NCI-H187 (cell line): ENCODE measurements at places on chromosomes 13 and 19.

GRCh38 chr19:18558202-18558555 lies 509 bp downstream of the KXD1 start:
- no peak for DNase-seq

- DNase-seq = no peak
Measured at GRCh38 chr19:18414504-18415177, 4.6 kb upstream of the SSBP4 start.

DNA sequence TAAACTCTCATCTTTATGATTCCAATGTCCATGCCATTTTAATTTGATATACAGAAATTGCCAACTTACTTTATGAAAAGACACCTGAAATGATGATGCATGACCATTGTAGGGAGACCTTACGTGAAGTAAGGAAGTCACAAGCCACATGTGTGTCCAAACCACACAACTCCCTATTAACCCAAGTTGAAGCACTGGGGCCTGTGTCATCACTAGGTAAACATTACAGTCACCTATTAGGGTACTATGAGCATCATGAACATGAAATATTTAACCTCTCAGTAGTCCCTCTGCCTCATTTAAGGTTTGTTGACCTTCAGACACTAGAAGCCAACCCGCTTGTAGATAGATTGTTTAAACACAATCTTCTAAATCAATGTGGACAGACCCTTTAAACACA lies 576.9 kb downstream of the IRS2 start:
- DNase-seq = no peak

DNA sequence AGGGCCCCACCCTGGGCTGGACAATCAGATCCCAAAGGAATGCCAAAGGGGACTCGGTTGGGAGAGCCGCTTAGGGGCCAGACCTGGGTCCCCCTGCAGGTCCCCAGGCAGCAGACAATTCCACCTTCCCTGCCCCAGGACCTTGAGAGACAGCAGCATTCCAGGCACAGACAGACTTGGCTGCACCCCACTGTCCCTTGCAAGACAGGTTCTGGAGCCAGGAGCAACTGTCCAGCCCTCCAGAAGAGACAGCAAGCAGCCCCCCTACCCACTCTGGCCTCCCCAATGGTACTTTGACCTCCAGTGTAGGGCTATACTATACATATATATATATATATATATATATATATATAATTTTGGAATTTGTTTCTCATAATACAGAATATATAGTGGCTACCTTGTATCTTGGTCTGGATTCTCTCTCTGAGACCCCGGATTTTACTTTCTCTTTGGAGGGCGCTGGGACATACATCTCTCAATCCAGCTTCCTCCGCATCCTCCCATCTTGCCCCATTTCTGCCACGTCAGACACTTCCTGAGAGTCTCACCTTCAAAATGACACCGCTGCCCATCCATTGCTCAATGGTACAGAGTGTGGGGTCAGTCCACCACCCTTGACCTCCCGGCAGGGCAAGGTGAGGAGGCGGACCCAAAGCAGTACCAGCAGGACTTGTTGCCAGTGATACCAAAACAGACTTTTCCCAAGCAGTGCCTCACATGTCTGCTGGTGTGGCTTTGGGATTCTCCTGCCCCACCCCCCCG lies 12.7 kb downstream of the SMIM24 start:
- DNase-seq = no peak

DNA sequence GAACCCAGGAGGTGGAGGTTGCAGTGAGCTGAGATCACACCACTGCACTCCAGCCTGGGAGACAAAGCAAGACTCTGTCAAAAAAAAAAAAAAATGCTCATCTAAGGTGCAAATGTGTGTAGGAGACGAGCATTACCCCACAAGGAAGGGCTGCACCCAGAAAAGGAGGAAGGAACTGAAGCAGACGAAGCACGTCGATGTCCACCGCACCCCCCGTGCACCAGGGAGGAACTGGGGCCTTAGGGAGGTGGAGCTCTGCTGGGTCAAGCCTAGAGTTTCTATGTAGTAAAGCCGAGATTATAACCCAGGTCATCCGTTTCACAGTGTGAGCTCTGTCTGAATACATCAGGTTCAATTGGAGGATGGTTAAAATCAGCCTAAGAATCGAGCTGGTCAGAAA lies 1.1 kb downstream of the VSTM1 start:
- DNase-seq = no peak

DNA sequence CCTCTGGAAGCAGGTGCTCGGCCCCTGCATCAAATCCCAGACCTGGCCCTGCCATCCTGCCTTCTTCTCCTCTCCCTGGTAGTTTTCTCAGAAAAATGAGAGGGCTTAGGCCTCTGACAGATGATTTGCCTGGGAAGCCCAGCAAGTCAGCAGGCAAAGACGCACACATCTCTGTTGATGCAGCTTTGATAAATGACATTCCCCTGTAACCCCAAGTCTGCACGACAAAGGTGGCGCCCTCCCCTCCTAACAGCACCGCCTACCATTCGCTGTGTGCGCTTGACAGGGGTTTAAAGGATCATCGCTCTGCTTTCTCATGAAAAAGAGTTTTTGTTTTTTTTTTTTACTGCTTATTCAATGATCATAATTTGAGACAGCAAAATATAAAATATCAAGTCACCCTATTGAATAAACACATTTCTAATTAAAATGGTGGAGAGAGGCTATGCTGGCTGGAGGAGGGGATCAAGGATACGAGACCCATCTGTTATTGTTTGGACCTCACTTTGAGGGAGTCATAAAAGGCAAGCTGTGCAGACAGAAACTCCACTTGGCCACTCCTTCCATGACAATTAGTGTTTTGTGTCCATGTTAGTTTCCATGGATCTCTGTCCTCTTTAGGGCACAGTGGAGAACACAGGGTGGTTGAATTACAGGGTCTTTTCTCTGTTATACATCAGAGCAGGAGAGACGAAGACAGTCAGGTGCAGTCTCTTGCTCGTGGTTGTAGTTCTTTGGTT lies 126.1 kb downstream of the FGF9 start:
- no peak for DNase-seq

GRCh38 chr13:94272038-94272437 lies 207.4 kb downstream of the DCT start:
- DNase-seq = no peak
